ENCODE measurements at places on chromosomes 5 and 9. TPM values are rescaled to one million over a fixed set of nuclear protein-coding genes. Genes with fewer than 3 reads are reported as not detected.

SOX30 gene
- total RNA-seq: not detected

DNA sequence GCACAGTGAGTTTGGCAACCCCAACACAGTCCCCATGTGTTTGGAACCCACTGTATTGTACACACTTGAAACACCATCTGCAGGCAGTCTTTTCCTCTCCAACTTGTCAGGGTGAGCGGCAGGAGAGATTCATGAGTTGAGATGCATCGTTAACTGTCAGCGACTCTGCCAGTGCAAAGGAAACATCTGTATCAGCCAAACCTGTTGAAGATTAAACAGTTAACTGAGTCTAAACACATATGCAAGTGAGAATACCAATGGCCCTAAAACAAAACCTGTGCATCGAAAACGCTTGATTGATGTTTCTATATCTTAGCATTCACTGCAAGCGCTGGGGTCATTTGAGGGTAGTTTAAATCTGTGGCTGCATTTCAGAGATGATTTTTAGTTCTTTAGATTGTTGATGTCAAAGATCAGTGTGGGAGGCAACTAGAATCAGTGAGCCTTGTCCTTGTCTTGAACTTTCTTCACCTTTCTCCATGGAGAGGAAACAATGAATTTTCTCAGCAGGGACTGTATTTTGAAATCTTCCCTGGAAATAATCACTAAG, 41.3 kb upstream of the PAM start:
- DNase-seq: no peak

GRCh38 chr5:91272858-91273257, 110.3 kb downstream of the ARRDC3 start:
- DNase-seq: no peak

DNA sequence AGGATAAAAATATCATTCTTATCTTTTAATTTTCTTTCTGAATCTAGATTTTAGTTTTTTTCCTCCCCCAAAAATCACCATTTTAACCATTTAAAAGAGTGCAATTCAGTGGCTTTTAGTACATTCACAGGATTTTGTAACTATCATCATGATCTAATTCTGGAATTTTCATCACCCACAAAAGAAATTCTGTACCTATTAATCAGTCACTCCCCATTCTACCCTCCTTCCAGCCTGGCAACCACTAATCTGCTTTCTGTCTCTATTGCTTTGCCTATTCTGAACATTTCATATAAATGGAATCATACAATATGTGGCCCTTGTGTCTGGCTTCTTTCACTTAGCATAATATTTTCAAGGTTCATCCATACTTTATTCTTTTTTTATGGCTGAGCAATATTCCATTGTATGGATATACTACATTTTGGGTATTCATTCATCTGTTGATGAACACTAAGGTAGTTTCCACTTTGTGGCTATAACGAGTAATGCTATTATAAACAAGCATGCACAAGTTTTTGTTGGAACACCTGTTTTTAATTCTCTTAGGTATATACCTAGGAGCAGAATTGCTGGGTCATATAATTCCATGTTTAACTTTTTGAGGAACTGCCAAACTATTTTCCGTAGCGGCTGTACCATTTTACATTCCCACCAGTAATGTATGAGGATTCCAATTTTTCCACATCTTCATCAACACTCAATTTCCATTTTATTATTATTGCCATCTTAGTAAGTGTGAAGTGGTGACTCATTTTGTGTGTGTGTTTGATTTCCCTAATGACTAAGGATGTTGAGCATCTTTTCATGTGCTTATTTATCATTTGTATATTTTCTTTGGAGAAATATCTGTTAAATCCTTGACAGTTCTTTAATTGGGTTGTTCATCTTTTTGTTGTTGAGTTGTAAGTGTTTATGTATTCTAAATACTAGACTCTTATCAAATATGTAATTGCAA, 340.3 kb downstream of the CWC27 start:
- no peak for DNase-seq

DNA sequence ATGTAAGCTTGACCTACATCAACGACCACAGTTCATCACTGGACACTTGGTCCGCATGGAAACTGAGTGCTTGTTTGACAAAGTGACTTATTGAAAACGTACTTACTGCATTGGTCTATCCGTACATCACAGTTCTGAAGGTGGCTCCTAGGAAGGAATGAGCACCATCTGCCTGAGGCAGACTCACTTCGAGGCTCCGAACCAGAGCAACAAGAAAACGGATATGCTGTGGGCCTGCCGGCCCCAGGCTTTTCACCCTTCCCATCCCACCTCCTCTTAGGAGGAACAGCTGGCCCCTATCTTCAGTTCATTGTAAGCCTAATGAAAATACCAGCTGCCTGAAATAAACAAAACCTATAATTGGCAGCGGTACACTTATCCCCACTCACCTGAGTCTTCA, 67.2 kb upstream of the TSLP start:
- no peak for DNase-seq

DNA sequence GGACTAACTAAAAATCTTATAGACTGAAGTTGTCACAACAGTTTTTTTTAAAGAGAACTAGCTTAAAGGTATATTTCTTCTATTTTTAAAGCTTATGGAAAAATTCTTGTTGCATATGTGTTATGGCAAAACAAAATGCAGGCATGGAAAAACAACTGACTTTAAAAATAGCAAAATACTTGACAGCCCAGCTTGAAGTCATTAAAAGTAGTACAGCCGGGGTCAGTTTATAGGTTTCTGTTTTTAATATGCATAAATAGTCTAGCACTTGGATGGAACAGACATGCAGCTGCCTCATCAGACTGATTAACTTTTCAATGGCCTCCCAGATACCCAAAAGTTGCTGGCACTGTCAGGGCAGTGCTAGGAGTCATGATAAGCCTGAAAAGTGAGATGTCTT, 22.3 kb upstream of the ARL15 start:
- no peak for DNase-seq

DNA sequence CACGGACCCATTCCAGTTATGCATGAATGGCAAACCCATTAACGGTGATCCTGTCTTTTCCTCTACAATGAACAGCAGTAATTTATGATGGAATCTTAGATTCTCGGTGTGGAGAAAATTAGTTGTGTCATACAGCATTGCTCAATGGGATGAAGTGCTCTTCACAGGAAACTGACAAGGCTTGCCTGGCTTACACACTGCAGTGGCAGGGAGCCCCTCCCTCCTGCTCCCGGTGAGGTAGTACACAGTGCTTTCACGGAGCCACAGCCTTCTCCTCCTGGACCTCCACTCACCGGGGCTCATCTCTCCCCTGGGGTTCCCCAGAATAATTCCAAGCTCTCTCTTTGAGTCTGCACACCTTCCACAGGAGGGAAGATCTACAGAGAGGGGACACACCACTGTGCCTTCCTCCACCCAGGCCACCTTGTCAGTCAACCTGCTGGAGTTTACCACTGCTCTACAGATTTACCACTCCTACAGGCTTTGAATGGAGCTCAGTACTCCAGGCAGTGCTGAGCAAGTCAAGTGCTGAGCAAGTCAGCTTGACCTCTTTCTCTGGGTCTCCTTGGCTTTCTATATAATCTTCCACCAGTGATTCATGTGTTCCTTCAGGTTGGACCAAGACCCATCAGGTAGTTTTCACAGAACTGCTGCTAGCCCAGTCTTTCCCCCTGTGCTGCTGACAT, 59.1 kb upstream of the TBC1D2 start:
- no peak for DNase-seq
